ENCODE measurements at places on chromosomes 4 and X.

- peak; percentile 45 for DNase-seq
These were observed 14.7 kb downstream of the RHOH start for GRCh38 chr4:40211224-40212185.

- DNase-seq: peak; percentile 27
These were observed 552.7 kb upstream of the TENM3 start for GRCh38 chr4:181690498-181690897.

DNA sequence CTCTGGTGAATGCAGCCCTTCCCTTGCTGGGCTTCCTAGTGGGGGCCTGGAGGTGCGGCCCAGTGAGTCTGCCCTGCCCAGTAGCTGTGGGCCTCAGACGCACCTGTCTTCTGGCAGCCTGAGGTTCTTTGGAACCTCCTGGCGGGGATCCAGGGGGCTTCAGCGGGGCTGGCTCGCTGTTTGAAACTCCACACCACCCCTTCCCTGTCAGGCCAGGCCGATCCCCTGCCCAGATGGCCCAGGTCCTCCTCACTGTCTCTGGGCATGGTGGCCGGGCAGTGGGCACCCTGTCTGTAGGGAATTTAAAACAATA is 10.7 kb upstream of the NKX1-1 start:
- no peak for DNase-seq

GRCh38 chr4:170872794-170873193 is 783.0 kb upstream of the AADAT start:
- DNase-seq: no peak

- DNase-seq: no peak
These were observed 167.1 kb downstream of the NHS start for GRCh38 chrX:17542123-17542522.

- DNase-seq: peak; percentile 2
These were observed 44.7 kb downstream of the DDX60 start for GRCh38 chr4:168273838-168274237.

DNA sequence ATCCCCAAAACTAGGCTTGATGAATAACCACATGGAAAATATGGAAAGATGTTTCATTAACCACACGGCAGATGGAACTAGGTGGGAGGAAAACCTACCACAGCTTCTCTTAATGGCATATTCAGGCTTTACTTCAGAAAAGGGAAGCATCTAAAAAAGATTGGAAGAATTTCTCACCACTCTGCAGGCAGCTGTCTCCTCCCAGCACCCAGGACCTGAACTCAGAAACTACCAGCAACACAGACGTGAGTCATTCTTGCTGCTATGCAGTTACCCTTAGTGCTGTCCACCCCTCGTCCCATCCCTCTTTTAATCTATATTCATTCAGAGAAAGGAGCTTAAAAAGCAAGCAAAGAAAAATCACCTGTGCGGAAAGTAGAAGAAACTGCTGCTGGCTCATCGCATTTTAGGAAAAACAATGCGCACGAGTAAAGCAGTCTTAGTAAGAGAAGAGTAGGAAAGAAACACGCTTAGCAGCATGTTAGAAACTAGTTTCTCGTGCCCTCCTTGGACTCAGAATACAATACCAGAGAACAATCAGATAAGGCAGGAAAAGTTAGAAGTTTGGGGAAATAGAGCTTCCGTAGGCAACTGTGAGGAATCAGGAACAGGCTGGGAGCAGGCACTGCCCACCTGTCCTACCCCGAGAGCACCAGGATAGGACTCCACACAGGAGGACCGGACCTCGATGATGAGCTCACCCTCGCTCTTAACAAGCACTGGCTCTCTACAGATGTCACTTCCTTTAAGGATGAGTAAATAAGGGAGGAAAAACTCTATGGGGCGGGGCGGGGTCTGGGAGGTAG is 48.1 kb upstream of the ENPP6 start:
- peak; percentile 48 for DNase-seq

DNA sequence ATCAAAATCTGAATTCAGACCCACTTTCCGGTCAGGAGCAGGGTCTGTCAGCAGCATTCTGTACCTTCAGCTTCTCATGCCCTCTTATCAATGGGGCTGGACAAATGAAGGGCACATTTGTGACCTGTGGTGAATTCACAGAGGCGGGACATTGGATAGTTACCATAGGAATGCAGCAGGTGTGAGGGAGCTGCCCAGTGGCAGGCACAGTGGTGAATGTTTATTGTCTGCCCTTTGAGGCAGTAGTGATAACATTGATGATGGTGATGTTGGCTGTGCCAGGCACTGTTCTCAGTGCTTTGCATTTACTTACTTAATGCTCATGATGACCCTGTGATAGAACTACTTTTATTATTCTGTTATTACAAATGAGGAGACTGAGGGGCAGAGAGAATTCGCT is 101.2 kb upstream of the KIT start:
- no peak for DNase-seq
